ENCODE measurements at places on chromosomes 5 and 9.
A peak's percentile ranks its signal among the peaks of the same experiment; 100 is the strongest.

DNA sequence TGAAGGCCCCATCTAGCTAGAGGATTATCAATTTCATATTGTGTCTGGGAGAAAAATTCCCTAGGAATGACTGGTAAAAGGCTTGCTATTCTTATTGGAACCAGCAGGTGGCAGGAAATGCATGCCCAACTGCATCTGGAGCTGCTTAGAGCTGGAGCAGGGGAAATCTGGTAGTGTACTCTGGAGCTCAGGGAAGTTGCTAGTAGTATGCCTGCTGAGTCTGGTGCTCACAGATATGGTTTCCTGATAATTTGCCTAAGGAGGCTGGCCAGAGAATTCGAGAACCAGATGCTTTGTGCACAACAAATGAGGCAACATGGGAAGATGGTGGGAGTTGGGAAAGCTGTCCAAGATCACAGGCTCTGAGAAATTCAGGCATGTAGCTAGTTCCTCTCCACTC lies 53.7 kb downstream of the G3BP1 start:
- DNase-seq, result peak; percentile 57

DNA sequence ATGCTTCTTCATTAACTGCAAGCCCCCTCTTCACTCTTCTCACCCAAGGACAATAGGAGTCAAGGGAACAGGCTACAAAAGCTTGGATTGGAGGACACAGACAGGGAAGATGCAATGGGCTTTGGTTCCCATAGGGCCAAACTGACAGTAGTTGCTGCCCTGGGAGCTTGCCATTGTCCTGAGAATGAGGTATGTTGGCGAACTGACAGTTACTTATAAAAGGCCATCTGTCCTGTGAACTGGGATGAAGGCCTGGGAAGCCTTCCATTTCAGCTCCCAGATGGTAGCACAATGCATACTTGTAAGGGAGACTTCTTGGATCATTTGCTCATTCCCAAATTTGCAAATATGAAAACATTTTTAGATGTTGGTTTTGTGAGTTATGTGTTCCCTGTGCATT lies 88.9 kb downstream of the SNCAIP start:
- DNase-seq, result no peak

DNA sequence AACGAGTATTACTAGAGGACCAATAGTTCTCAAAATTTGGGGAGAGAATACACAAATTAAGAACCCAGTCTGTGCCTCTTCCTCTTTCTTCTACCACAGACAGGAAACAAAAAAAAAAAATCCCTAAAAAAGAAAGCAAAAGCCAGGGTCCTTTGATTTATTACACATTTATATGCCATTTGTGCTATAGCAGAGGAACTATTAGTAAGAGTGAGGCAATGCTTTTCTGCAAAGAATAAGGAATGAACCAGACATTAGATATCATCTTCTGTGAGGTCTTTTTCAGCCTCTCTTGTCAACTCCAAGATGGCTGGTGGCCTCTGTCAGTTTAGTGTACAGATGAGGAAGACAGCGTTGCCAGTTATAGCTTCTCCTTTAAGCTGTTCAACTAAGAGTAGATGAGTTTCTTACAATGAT lies 127.6 kb downstream of the RFX3 start:
- DNase-seq, result no peak

DNA sequence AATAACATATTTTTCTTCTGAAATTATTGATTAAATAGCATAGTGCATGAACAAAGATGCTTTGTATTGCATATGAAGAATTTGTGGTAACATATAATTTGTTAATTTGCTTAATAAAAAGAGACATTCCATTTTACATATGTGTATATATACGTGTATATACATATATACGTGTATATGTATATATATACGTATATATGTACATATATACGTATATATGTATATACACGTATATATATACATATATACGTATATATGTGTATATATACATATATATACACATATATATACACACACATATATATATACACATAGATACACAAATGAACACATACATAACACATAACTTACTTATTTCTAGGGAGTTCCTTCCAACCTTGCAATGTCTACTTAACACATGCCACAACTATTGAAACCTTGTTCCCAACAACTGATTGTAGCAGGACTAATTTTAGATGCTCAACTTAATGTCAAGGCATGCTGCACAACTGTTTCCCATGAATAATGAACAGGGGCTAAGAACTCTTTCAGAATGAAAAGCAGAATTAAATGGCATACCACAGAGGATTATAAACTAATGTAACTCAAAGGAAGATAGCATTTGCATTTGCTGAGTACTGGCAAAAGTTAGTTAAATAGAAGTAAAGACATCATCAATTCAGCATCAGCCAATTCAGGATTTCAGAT lies 17.4 kb downstream of the KIF24 start:
- no peak for DNase-seq

DNA sequence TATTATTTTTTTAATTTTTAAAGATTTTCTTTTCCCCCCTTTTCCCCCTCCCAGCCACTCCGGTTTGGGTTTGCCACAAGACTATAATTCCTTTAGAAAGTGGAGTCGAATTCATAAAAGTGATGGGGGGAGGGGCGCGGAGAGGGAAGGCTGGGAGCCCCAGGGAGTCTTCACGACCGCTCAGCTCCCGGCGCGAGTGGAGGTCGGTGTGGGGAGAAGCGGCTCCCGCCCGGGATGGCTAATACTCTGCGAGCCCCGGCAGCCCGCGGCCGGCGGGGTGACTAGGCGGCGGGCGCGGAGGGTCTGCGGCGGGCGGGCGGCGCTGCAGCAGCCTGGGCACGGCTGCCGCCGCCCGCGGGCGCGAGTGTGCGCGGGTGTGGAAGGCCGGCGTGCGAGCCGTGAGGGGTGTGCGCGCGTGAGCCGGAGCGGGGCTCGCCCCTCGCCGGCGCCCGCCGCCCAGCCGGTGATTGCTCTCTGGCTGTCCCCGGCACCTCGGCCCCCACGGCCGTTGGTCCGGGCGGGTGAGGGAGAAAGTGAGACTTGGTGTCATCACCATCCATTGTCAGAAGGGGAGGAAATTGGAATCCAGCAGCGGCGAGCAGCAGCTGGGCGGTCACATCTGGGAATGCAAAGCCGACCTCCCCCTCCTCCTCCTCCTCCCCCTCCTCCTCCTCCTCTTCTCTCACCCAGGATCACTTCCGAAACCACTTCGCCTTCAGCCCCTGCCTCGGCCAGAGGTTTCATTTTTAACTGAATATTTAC lies at the start of gene PARP8:
TSS of gene PARP8 (plus strand) at position 377 of the 762 bp plus-strand sequence. CDS start 459 bp downstream, outside the sequence.
- DNase-seq, result no peak

GRCh38 chr5:136886608-136887007 lies 521.3 kb upstream of the TRPC7 start:
- no peak for DNase-seq
